Muscle of leg (tissue), 16 donors: ENCODE measurements at places on chromosomes 3 and 15. TPM values are rescaled to one million over a fixed set of nuclear protein-coding genes. Genes with fewer than 3 reads are reported as not detected.

The IQCB1 gene
- 18.1 TPM for total RNA-seq

The POLQ gene
- 2.7 TPM for total RNA-seq

The SLC2A2 gene
- under 0.01 TPM for total RNA-seq

The GOLGA6L22 gene
- total RNA-seq = under 0.01 TPM

The CPN2 gene
- total RNA-seq = 0.04 TPM

The DUOX1 gene
- 0.04 TPM for total RNA-seq

The OR5AC2 gene
- not detected for total RNA-seq

The PRICKLE2 gene
- 14.6 TPM for total RNA-seq

The LTK gene
- total RNA-seq = 9.4 TPM

The NTRK3 gene
- total RNA-seq = 3.1 TPM

- no peak for DNase-seq
- H3K4me3 ChIP-seq = no peak overlapping the region
- H3K36me3 ChIP-seq = no peaks in the 10 kb centered on the region
- no peak overlapping the region for H3K27ac ChIP-seq
Observed at GRCh38 chr15:81166636-81167305, 29.9 kb upstream of the IL16 start.

- no peak for DNase-seq
- H3K27me3 ChIP-seq = no peaks in the 10 kb centered on the region
- H3K27ac ChIP-seq = peak overlapping the region; percentile 8
- H3K4me1 ChIP-seq = no peaks in the 10 kb centered on the region
Observed at GRCh38 chr3:21446945-21447475, 304.0 kb downstream of the ZNF385D start.

DNA sequence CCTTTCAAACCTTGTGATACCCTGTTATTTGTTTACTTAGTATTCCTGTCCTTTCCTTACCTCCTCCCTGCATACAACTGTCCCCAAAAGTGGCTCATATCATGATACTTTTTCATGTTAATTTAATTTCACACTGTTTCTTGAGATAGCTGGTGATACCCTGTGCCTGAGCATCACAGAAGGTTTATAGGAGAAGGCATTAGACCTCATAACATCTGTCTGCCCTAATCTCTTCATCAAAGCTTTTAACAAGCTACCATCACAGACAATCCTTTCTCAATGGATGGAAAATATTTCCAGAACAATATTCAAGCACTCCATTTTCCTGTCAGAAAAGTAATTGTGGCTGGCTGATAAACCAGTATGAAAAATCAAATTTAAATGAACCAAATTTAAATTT, 81.6 kb downstream of the SSR3 start:
- H3K4me1 ChIP-seq = no peaks in the 10 kb centered on the region
- H3K27me3 ChIP-seq = no peaks in the 10 kb centered on the region
- DNase-seq = no peak
- H3K4me3 ChIP-seq = no peak overlapping the region
- H3K27ac ChIP-seq = no peak overlapping the region
- no peaks in the 10 kb centered on the region for H3K36me3 ChIP-seq

DNA sequence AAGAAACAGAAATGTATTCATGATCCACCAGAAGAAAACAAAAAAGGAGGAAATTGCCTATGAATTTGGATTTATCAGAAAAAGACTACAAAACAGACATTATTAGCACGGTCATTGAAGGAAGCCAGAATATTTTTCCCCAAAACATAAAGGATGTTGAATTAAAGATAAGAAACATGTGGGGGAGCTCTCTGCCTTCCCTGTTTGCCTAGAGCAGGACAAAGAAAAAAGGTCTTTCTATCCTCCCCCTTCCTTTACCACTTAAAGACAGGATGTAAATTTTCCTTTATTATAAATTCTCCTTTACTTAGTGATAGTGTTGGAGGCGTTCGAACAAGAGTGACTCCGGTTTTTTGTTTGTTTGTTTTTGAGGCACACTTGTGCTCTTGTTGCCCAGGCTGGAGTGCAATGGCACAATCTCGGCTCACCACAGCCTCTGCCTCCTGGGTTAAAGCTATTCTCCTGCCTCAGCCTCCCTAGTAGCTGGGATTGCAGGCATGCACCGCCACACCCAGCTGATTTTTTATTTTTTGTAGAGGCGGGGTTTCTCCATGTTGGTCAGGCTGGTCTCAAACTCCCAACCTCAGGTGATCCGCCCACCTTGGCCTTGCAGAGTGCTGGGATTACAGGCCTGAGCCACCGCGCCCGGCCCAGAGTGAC, 14.9 kb upstream of the RPN1 start:
- H3K4me3 ChIP-seq = no peak overlapping the region
- no peak for DNase-seq
- H3K36me3 ChIP-seq = no peaks in the 10 kb centered on the region
- H3K27me3 ChIP-seq = peaks cover 2% of the 10 kb centered on the region
- H3K4me1 ChIP-seq = no peaks in the 10 kb centered on the region

GRCh38 chr3:194861375-194861774, 175.7 kb downstream of the FAM43A start:
- H3K27me3 ChIP-seq = peaks cover 2% of the 10 kb centered on the region
- H3K4me1 ChIP-seq = peaks cover 3% of the 10 kb centered on the region
- no peak overlapping the region for H3K27ac ChIP-seq
- no peak overlapping the region for H3K4me3 ChIP-seq
- peak; percentile 46 for DNase-seq

GRCh38 chr3:55167586-55168317, 239.9 kb upstream of the LRTM1 start:
- H3K4me3 ChIP-seq = no peak overlapping the region
- H3K27me3 ChIP-seq = no peaks in the 10 kb centered on the region
- no peak overlapping the region for H3K27ac ChIP-seq
- no peak for DNase-seq
- H3K36me3 ChIP-seq = no peaks in the 10 kb centered on the region

DNA sequence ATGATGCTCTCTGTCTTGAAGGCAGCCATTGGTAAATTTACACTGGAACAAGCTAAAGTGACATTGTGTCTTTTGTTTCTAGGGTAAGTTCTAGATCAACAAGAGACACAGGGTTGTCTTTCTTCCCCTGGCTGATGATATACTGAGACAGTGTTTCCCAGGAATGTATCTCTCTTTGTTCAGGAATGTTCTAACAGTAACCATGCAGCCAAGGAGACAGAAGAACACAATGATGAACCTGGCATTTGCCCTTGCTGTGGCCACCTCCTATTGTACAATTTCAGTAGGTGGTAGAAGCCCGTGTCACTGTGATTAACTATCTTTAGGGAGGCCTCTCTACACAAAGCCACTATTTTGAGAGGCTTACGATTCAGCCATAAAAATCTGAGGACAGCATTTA, 130.7 kb downstream of the LRTM1 start:
- DNase-seq = no peak
- H3K27me3 ChIP-seq = no peaks in the 10 kb centered on the region
- no peaks in the 10 kb centered on the region for H3K4me1 ChIP-seq
- no peaks in the 10 kb centered on the region for H3K36me3 ChIP-seq
- H3K4me3 ChIP-seq = no peak overlapping the region

DNA sequence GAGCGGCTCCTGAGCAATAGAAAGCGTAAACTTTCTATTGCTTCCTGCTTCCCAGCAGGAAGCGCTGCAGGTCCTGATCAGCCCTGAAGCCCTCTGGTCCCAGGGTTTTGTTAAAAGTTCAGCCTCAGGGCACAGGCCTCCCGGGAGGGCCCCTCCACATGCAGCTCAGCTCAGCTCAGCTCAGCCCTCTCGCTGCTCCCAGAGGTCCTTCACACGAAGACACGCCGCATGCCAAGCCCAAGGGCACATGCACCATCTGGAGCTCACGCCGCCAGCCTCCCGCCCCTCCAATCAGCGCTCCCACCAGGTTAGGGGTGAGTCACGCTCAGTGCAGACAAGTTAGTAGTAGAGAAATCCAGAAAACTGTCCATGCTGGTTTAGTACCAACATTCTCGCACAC, 12.7 kb downstream of the TKT start:
- peaks cover 20% of the 10 kb centered on the region for H3K36me3 ChIP-seq
- H3K27ac ChIP-seq = no peak overlapping the region
- H3K27me3 ChIP-seq = peaks cover 10% of the 10 kb centered on the region

- peak overlapping the region; percentile 71 for H3K27ac ChIP-seq
- no peaks in the 10 kb centered on the region for H3K36me3 ChIP-seq
- H3K4me1 ChIP-seq = peaks cover 51% of the 10 kb centered on the region
- H3K4me3 ChIP-seq = no peak overlapping the region
Observed at GRCh38 chr15:71334873-71335272, 219.6 kb downstream of the THSD4 start.

GRCh38 chr15:50257924-50258323, 7.6 kb downstream of the HDC start:
- DNase-seq = no peak
- no peaks in the 10 kb centered on the region for H3K4me1 ChIP-seq
- no peaks in the 10 kb centered on the region for H3K36me3 ChIP-seq
- H3K27me3 ChIP-seq = no peaks in the 10 kb centered on the region
- no peak overlapping the region for H3K27ac ChIP-seq

- no peak for DNase-seq
- H3K4me3 ChIP-seq = no peak overlapping the region
- no peak overlapping the region for H3K27ac ChIP-seq
- H3K4me1 ChIP-seq = peaks cover 2% of the 10 kb centered on the region
Observed at GRCh38 chr15:48090666-48091065, 30.1 kb upstream of the SLC24A5 start.

GRCh38 chr15:65580287-65580686, 30.6 kb downstream of the INTS14 start:
- H3K36me3 ChIP-seq = peaks cover 43% of the 10 kb centered on the region
- H3K27ac ChIP-seq = no peak overlapping the region
- H3K4me1 ChIP-seq = no peaks in the 10 kb centered on the region
- H3K4me3 ChIP-seq = no peak overlapping the region

DNA sequence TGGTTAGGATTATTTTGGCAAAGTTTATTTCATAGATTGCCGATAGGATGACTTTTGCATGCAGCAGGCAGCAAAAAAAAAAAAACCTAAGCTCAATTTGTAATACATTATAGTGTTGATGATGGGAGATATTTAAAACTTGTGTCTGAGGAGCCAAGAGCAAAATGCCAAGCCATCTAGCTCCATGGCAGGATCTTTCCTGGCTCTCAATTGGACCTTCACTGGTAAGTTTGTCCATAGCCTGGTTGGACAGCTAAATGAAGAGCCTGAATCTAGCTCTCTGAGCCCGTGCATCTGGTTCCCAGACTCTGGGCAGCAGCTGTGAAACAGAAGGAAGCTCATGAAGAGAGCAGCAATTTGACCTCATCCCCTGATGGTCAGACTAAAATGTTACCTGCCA, 17.5 kb downstream of the STAC start:
- DNase-seq = peak; percentile 73
- H3K4me1 ChIP-seq = peaks cover 7% of the 10 kb centered on the region
- no peak overlapping the region for H3K4me3 ChIP-seq
- H3K36me3 ChIP-seq = no peaks in the 10 kb centered on the region
- H3K27ac ChIP-seq = no peak overlapping the region

- no peak for DNase-seq
- no peaks in the 10 kb centered on the region for H3K36me3 ChIP-seq
- no peak overlapping the region for H3K4me3 ChIP-seq
- no peak overlapping the region for H3K27ac ChIP-seq
- no peaks in the 10 kb centered on the region for H3K4me1 ChIP-seq
Observed at GRCh38 chr15:70778258-70779076, 15.1 kb upstream of the UACA start.

DNA sequence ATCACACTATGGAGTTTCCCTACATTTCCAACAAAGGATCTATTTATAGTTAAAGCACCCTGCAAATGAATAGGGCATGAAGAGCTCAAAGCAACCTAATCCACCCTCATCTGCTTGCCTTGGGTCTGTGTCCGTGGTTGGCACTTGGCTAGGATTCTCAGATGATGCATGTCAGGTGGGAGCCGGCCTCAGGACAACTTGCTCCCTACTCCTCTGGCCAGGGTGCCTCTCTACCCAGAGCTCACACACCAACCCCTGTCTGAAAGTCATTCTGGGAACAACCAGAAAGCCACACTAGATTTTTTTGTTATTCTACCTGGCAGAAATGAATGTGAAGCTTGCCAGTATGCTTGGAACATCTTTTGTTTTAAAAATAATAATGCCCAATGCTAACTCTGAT, 13.2 kb downstream of the ARHGEF3 start:
- peaks cover 11% of the 10 kb centered on the region for H3K4me1 ChIP-seq
- H3K4me3 ChIP-seq = no peak overlapping the region
- no peaks in the 10 kb centered on the region for H3K36me3 ChIP-seq
- H3K27me3 ChIP-seq = no peaks in the 10 kb centered on the region

DNA sequence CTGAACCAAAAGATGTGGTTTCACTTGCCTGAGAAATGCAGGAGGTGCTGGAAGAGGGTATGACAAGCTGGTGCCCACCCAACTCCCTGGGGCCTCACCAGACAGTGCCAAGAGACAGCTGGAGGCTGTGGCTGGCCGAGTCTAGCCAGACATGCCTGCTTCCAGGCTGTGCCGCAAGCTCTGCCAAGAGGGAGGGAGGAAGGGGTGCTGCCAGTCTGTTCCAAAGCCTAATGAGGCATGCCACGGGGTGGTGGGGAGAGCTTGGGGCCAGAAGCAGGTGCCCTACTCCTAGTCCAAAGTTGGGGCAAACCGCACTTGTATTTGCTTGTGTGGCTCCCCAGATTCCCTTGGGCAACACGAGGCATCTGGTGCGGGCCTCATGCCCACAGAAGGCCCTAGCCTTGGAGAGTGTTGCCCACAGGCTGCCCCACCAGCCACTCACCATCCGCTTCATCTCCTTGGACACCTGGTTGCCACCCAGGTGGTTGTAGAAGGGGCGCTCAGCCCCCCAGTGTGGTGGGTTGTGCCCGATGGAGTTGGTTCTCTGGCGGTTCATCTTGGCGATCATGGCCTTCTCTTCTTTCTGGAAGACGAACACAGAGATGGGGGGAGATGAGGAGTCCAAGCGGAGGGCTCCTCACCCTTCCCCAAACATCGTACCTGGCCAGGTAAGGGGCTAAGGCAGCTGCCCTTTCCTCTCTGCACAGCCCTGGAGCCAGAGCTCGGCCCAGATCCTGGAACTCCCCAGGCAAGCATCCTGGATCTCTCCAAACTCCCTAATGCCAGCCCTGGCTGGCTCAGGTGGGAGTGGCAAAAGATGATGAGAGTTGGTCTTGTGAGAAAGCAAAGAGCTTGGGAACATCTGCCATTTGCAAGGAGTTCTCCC, 123.4 kb downstream of the SEC22A start:
- DNase-seq = no peak
- no peak overlapping the region for H3K27ac ChIP-seq
- peaks cover 9% of the 10 kb centered on the region for H3K4me1 ChIP-seq
- H3K36me3 ChIP-seq = no peaks in the 10 kb centered on the region
- peaks cover 9% of the 10 kb centered on the region for H3K27me3 ChIP-seq

DNA sequence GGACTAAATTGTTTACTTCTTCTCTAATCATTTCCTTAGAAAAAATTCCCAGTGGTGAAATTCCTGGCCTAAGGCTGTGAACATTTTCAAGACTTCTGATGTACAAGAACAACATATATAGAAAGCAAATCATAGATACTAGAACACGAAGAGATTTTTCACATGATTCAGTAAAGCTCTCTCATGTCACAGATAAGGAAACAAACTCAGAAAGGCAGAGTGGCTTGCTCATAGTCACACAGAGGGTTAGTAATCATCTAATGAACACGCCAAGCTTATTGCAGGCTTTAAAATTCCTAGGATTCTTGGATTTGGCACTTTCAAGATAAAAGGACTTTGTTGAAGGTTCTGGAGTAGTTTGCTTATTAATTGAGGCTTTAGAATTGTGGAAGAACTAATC, 26.2 kb downstream of the CRTAP start:
- no peak overlapping the region for H3K27ac ChIP-seq
- H3K36me3 ChIP-seq = peaks cover 42% of the 10 kb centered on the region
- H3K4me1 ChIP-seq = no peaks in the 10 kb centered on the region
- no peak for DNase-seq
